ENCODE measurements at places on chromosomes 5 and 9.

DNA sequence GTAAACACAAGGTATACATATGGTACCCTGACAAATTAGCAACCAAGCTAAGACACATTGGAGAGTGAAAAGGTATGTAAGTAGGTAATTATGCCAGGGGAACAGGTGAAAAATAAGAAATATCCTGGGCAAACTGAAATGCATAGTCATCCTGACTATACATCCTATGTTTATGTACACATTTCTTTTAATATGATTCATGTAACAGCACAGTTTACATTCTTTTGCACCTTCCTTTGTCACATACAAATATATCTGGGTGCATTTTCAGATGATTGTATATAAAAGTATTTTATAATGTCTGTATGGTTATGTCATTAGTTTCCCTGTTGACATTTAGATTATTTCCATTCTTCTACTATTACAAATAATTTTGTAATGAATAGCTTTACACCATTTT, 1146.9 kb downstream of the EFNA5 start:
- no peak for DNase-seq

DNA sequence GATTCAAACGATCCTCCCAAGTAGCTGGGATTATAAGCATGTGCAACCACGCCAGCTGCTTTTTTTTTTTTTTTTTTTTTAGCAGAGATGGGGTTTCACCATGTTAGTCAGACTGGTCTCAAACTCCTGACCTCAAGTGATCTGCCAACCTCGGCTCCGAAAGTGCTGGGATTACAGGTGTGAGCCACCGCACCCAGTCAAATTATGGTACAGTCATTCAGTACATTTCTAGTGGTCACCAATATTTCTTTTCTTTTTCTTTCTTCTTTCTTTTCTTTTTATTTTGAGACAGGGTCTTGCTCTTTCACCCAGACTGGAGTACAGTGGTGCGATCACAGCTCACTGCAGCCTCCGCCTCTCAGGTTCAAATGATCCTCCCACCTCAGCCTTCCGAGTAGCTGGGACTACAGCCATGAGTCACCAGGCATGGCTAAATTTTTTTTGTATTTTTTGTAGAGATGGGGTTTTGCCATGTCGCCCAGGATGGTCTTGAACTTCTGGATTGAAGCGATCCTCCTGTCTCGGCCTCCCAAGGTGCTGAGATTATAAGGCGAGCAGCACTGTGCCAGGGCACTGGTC, 25.4 kb upstream of the DCP2 start:
- no peak for DNase-seq

DNA sequence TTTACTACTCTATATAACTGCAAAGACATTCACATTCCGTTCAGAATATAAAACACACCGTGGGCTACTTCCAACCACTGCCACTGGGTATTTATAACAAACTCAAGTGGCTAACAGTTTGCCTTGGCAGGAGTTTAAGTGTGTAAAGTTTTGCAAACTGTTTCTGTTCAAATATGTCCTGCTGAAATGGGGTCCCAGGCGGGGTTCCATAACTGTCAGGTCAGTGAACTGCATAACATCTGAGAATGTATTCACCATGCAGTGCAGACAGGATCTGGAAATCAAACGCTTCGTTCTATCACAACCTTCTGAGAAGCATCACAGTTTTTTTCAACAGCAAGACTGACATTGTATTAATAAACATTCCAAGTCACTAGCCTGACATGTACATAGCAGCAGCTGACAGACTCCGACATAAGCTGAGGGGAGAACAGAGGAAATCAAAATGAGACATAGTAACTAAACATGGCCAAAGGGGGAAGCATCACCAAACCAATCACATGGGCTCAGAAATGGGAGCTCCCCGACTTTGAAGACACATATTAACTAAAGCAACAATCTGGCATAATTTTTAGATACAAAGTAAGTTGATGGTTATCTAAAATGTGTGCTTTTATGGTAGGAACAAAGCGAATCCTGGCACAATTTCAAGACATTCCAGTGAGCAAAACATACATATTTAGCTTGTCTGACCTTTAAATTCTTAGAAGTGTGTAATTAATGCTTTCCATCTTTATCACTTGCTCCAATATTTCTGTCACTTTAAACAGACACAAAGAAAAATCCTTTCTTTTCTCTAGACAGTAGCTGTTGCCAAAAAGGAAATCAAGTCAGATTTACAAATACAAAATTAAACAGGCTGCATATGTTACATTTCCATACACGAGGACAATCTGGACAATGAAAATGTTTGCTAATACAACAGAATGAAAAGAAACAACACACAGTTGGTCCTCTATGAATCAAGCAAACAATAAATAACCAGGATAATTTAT, 156.8 kb downstream of the MAPKAP1 start:
- DNase-seq: no peak

DNA sequence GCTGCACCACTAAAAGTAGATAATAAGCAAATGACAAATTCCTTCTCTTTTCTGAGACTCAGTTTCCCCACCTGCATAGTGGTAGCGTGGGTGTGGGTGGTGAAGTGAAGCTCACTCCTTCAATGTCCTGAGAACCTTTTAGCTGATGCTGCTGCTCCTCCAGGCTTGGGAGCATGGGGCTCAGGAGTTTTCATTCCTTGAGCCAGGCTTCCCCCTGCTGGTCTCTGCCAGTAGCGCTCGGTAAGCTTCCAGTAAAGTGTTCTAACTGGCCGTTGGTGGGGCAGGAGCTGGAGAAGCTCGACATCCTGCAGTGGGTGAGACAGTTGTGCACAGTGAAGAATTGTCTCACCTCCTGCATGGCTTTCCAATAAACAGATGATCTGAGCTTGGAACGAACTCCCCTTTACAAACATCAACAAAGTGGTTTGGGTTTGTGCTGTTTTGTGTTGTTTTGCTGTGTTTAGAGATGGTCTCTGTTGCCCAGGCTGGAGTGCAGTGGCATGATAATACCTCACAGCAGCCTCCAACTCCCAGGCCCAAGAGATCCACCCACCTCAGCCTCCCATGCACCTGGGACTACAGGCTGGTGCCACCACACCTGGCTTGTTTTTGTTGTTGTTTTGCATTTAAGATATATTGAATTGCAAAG, 34.6 kb downstream of the SPARC start:
- peak; percentile 48 for DNase-seq

- DNase-seq: no peak
These were observed 7.8 kb downstream of the HSPA4 start for GRCh38 chr5:133059621-133060020.

- no peak for DNase-seq
These were observed 244.9 kb downstream of the TRIM36 start for GRCh38 chr5:114924769-114925168.

DNA sequence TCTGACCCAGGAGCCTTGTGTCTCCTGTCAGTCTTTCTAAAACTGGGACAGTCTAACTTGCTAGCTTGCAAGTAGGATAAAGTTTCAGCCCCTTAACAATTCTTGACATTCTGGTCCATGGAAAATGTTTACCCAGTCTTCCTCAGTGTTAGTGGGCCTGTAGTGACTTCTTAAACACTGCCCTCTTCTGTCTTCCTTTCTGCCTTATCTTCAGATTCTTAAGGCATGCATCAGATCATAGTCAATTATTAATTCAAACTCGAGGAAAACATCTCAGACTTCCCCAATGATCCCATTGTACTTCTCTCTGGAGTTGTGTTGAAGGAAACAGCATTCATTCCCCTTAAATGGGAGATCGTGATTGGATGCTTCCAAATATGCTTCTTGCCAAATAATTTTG, 1199.8 kb downstream of the DTWD2 start:
- no peak for DNase-seq

GRCh38 chr9:20237686-20238085, 384.6 kb downstream of the MLLT3 start:
- DNase-seq: no peak

DNA sequence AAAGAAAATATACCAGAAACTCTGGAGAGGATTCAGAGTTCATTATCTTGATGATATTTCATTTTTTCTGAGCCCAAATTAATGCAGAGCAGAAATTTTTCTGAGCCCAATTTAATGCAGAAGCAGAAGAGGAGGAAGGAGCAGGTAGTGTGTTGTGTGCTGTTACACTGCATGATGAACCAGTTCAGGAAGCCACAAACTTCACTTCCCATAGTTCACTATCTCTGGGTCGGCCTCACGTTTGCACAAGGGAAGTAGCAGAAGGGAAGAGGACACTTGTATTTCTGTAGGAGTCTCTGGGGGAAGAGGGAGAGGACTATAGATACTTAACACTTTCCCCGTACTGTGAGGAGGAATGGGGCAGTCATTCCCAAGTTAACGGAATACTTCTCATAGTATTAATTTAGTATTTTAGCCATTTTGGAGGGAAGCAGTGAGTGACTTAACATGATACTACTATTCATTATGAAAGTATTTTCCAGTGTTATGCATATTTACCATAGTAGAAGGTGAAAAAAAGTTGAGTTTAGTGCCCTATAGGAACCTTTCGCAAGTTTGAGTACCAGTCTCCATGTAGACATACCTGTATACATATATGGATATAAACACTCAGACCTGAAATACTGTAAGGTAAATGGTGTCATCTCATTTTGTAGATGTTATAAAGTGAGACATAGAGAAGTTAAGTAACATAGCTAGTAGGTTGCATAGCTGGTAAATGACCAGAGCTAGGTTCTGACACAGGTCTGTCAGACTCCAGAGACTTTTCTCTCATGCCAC, 30.0 kb downstream of the XPA start:
- no peak for DNase-seq

DNA sequence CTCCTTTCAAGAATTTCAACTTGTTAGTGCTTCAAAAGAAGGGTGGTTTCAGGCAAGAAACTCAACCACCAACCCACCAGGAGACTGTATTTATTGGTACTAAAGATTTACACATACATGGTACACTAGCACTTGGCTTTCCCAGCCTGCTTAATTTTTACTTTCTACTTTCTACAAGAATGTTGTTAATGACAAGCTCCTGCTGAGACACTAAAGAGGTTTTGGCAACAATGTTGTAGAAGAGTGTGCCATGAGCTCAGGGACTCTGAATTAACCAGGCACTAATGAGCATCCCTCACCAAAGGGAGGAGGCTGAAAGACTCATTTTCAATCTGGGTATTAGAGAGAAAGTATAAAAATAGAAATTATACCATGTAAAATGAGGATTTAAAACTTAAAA, 195.0 kb downstream of the KIAA0825 start:
- no peak for DNase-seq

DNA sequence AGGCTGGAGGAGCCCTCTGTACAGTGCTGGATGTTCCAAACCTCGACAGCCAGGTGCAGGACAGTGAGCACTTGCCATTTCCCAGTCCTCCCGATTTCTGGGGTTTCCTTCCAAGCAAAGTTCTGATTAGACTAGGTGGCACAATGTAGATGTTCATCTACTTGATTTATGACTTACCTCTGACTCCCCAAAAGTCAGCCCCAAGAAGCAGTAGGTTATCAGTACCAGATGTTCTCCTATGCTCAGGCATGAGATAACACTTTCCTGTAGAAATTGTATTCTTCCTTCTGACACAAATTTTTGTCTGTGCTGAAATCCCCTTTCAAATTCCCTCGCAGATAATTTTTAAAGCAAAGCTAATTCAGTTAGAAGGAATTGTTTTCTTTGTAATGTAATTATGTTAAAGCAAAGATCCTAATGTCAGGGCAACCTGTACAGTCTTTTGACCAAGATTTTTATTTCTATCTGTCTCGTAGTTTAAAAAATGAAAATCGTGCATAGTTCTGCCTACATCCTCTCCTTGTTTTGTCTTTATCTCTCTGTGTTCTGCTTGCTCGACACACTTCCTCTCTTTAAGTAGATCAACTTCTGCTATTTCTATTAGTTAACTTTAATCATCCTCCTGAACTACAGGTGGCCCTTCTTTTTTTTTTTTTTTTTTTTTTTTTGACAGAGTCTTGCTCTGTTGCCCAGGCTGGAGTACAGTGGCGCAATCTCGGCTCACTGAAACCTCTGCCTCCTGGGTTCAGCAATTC, 102.4 kb upstream of the PJA2 start:
- no peak for DNase-seq

GRCh38 chr5:85533341-85534047, 1084.2 kb upstream of the COX7C start:
- DNase-seq: no peak

GRCh38 chr5:138872841-138873465, 2.2 kb downstream of the LRRTM2 start:
- no peak for DNase-seq

- no peak for DNase-seq
These were observed 289.6 kb upstream of the ADAMTSL1 start for GRCh38 chr9:18184401-18184800.

GRCh38 chr5:169253071-169253470, 47.9 kb downstream of the SLIT3 start:
- no peak for DNase-seq

DNA sequence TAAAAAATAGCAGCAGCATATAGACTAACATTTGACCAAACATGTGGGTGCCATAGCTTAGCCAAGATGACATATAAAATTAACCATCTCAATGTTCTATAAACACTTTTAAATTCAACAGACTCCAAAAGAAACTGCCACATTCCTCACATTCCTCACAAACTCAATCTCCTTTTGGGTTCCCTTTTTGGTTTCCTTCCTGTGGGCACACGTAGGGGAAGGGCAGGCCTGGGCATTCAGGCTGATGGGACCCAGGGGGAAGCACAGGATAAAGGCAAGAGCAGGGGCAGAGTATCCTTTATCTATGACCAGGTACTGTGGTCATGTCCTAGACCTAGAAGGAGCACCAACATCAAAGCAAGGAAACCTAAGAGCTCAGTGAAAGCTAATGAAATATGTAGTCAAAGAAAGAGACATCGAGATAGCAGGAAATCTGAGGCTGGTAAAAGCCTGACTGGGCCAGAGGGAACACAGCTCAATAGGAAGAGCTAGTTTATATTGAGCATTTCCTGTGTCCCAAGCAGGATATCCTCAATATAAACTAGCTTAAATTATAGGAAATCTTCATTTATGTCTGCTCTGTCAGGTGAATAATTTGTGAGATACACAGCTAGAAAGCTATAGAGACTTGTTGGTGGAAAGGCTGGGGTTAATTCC, 13.6 kb upstream of the ERAP1 start:
- DNase-seq: no peak

DNA sequence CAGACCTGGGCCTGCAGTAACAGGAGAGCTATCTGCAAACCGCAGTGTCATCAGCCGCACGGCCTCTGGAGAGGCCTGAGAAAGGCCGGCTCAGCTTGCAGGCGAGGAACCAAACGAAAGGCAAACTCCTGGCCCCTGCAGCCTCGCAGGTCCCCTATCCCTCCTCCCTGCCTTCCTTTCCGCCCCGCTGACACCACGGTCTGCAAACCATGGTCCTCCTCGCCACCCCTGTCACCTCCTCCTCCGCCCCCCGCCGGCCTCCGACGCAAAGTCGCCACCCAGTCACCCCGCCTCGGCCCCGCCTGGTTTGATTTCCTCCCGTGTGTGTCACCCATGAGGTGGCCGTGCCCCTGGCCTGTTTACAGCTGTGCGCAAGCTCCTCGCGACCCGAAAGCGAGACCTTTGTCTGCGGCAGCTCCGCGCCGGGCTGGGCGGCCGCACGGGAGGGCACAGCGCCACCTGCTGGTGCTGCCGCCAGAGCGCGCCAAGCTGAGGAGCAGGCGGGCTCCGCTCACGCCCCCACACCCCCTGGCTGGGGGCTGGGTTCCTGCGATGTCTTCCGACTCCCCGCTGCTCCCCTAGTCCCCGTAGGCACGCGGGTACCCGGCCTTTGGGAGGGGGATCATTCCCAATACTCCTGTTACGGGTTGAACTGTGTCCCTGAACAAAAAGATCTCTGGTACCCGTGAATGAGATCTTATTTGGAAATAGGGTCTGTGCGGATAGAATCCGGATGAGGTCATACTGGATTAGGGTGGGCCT, 19.4 kb downstream of the GBGT1 start:
- peak; percentile 80 for DNase-seq

Measured in caudate nucleus (tissue), 63 donors.